HT1080 (cell line): ENCODE measurements at places on chromosomes 5 and 9.
A peak's percentile ranks its signal among the peaks of the same experiment; 100 is the strongest.

GRCh38 chr5:21649969-21650368 lies 1203.2 kb downstream of the CDH12 start:
- DNase-seq = peak; percentile 57

GRCh38 chr5:7644723-7645122 lies 206.2 kb downstream of the CFAP90 start:
- no peak for DNase-seq

- no peak for DNase-seq
Observed at GRCh38 chr5:93890657-93891056, 149.3 kb upstream of the POU5F2 start.

DNA sequence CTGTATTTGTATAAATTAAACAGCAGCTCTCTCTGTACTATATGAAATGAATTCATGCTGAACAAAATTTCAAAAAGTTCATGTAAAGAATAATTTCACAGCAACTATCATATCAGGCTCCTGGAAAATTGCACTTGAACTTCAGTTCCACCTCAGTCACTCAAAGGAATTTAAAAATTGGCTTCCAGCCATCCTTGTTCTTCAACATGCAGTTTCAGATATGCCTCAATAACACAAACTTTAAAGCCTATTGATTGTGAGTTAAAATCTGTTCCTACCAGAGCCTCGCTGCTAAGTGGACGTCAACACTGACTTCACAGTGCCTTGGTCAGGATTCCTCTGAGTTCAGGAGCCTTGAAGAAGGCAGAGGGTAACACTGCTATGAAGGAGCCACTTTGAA lies 418.7 kb upstream of the WWC1 start:
- DNase-seq = no peak

- DNase-seq = peak; percentile 42
Observed at GRCh38 chr5:19555876-19556275, 432.1 kb downstream of the CDH18 start.

GRCh38 chr5:134864707-134865106 lies 9.5 kb upstream of the TXNDC15 start:
- DNase-seq = no peak

DNA sequence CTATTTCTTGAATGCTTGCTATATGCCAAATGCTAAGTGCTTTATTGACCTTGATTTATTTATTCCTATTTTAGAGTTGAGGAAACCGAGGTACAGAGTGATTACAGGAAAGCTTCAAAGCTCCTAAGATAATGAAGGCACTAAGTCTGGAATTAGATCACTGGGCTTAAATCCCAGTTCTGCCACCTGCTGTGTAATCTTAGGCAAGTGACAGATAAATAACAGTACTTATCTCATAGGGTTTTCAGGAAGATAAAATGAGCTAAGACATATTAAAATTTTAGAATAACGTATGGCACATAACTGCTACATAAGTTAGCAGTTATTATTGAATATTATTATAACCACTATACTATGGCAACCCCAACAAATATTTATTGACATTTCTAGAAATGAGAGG lies 843.8 kb downstream of the DTWD2 start:
- no peak for DNase-seq

- DNase-seq = no peak
Observed at GRCh38 chr9:6078382-6079105, 63.1 kb upstream of the RANBP6 start.

DNA sequence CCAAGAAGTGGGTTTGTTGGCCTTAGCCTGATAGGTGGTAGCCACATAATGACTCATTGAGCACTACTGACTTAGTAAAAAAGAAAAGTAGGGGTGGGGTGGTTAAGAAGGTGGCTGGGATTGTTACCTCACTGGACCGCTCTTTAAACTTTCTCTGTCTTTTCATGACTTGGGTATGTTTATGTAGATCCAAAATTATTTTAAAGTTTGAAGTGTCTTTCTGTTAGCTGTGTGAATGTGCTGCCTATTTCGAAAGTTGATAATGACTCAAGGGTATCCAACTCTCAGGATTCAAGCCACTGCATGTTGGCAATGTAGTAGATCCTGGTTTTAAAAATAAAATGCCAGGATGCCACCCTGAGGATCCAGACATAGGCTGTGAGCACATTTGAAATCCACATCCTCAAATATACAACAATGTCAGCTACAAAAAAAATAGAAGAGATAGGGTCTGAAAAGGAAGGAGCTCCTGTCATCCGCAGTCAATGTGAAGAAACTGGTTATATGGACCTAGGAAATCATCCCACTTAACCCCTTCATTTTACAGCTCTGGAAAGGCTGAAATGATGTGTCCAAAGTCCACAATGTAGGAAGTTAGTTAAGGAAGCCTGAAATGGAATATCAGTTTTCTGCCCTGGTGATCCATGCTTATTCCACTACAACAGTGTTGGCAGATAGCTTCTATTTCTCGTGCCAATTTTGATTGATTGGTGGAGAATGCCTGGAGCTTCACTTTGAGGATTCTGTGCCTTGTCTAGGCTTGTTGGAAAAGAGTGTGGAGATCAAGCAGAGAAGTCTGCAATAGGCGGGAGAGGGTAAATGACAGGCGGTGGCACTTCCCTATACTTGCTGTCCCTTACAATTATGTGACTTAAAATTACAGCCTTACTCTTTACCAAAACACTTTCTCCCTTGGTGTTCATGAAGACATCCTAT lies 23.4 kb downstream of the ZNF462 start:
- DNase-seq = peak; percentile 39

- no peak for DNase-seq
Observed at GRCh38 chr9:120310035-120310434, 269.9 kb downstream of the CDK5RAP2 start.

DNA sequence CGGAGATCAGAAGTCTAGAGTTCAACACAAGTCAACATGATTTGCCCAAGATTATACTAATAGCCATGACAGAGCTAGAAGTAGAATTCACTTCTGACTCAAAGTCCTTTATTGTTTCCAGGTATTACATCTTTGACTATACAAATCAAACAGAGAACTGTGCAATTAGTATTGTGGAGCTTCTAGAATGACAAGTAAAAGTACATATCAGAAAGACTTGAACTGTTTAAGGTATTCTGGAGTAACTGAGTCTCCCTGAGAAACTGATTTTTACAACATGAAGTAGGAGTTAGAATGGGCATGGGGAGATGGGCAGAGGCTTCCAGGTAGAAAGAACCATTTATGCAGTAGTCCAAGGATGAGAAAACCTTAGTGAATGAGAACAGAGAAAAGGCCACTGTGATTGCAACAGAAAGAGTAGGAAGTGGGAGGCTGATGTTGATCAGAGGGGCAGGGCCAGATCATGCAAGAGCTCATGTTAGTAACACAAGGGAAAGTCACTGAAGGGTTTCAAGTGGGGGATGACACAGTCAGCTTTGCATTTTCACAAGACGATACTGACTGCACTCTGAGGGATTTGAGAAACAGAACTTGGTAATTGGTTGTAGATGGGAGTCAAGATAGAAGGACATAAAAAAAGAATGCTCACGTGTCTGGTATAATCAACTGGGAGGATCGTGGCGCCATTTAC lies 280.7 kb downstream of the RFX3 start:
- no peak for DNase-seq

DNA sequence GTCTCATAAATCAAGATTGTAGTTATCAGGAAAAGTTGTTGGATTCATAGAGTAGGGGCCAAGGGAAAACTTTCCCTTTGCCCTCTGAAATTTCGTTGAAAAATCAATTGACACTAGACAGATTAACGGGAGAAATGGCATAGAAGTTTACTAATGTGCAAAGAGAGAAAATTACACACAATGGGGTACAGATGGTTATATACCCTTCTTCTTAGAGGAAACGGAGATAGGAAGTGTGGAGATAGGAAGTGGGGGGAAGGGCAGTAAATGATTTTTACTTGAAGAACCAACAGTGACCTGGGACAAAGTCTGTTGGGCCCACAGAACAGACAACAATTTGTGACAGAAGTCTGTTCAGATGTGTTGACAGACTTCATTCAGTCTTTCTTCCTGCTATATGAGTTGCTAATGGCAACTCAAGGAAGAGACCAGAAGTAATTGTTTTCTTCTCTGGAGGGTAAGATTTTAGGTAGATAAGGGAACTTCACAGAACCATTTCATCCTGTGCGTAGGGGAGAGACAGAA lies 177.9 kb downstream of the C9orf152 start:
- no peak for DNase-seq

DNA sequence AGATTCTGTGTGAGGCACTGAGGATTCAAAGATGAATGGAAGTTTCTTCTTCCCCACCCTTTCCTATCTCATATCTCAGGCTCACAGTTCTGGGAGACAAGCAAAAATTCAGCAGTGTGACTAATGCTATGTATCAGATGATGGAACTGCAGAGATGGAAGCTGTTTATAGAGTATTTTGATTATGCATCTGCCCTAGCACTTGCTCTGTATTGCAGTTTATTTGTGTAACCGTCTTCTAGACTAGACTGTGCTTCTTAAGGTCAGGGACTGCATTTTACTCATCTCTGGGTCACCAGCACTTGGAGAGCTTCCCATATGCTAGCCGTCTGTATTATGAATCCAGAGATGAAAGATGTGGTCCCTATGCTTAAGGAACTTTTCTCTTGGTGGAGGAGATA lies 12.6 kb downstream of the CAVIN4 start:
- DNase-seq = peak; percentile 23

DNA sequence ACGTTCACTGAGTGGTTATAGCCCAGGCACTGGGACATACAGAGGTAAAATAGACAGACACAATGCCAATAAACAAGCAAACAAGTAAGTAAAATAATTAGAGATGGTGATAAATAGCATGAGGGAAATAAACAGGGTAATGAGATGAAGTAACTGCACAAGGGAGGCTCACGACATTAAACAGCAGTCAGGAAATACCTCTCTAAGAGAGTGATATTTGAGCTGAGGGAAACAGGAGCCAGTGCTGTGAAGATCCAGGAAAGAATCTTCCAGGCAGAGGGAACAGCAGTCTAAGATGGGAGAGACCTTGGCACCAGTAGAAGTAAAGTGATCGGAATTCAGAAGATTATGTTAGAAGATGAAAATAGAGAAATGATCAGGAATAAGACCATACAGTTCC lies 279.4 kb downstream of the HINT1 start:
- DNase-seq = no peak

- no peak for DNase-seq
Observed at GRCh38 chr5:5297432-5298067, 124.9 kb upstream of the ICE1 start.

GRCh38 chr9:114102484-114102883 lies 3.4 kb upstream of the KIF12 start:
- no peak for DNase-seq

DNA sequence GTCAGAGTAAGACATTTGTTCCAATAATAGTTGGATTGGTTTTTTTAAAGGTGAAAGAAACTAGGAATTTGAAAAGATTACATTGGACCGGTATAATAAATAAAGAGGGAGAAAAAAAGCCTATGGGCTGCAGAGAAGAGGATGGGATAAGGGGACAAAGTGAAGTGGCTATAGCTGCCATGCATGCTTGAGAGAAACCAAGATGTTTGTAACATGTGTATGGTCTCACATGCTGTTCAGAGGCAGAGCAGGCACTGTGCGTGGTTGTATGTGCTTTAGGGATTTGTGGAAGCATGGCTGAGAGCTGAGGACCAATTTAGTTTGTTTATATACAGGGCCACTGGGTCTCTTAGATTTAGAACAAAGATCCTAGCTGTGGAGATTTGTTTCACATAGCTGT lies 32.7 kb downstream of the LNPEP start:
- no peak for DNase-seq

DNA sequence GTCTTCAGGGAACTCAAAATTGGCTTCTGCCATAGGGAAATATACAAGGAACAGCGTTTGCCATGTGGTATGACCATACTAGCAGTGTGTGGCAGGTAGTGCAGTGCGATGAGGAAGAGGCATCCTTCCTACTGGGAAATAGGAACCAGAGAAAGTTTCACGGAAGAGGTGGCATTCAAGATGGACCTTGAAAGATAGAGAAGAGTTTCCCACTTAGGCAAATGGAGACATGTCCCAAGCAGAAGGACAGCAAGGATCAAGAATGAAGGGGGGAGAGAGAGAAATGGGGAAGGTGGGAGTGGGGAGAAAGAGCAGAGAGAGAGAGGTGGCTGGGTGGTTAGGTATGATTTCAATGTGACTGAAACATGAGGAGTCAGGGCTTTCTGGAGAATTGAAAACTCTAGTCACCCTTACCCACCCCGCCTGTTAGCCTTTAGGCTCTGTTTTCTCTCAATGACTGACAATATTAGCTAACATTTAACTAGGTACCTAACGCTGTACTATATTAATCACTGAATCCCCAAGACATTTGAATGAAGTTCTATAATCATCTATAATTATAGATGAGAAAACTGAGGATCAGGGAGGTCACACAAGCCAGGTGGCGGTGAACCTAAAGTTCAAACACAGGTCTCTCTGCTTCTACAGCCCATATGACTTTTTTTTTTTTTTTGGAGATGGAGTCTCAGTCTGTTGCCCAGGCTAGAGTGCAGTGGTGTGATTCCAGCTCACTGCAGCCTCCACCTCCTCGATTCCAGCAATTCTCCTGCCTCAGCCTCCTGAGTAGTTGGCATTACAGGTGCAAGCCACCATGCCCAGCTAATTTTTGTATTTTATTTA lies 171.3 kb downstream of the NR3C1 start:
- DNase-seq = no peak

GRCh38 chr5:125603321-125603720 lies 819.9 kb upstream of the GRAMD2B start:
- DNase-seq = no peak

DNA sequence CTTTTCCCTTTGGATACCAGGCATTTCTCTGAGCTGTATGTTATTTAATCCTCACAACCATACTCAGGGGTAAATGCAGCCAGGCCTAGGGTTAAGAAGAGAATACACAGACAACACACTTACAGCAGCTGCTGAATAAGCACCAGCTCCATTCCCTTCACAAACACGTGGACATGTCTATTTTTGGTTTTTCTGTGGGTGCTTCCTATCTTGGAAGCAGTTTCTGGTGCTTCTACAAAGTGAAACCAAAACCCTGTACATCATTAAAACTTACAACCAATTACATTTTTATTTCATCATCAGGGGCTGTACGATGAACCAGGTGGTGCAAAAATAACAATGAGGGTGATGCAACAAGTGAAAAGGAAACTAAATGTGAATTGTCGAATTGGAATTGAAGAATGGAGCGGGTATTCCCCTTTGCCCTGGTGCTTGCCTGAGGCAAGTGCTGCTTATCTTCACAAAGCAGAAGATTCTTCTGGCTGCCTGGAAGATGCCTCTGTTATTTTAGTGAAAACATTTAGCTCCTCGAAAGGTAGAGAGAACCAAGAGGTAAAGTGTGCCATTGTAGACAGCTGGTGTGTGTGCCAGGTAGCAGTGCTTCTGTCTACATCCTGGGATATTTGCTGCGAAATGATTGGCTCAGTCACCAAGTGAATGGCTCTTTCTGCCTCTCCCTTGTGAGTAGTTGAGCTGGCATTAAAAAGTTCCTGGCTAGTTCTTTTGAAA lies 18.6 kb upstream of the IFNB1 start:
- peak; percentile 42 for DNase-seq

- peak; percentile 18 for DNase-seq
Observed at GRCh38 chr5:150213530-150213929, 23.7 kb downstream of the SLC6A7 start.
